H1 (cell line): ENCODE measurements at places on chromosomes 5 and 9.

DNA sequence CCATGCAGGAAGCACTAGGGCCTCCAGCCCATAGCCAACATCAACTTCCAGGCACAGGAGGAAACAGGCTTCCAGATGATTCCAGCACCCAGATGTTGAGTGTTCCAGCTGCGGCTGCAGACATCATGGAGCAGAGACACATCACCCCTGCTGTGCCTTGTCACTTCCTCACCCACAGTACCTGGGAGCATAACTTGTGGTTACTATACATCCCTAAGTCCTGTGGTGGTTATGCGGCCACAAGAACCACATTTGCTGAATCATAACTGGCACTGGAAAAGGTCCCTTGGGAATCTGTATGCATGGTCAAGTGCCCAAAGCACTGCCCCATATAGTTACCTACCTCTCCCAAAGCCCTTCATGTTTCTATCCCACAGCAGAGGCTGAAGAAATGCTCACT lies 56.6 kb downstream of the WHRN start:
- no peak overlapping the region for H3K27ac ChIP-seq
- H3K36me3 ChIP-seq: no peaks in the 10 kb centered on the region
- no peaks in the 10 kb centered on the region for H3K27me3 ChIP-seq
- no peak for DNase-seq
- H3K4me3 ChIP-seq: no peak overlapping the region
- H3K4me1 ChIP-seq: peaks cover 1% of the 10 kb centered on the region; the same call in 1 of the 2 replicates

DNA sequence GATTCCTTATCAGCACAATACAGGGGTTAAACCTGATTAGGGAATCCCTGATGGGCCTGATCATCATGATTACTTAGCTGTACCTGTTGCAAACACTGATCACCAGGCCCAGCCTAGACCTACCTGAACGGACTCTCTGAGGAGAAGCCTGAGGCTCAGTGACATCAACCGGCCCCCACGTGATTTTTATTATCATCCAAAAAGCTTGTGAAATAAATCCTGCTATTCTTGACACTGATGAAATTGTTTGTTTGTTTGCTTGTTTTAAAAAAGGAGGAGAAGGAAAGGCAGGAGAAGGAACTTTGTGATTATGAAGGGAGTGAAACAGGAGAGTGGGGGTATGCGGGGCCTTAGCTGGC lies 18.1 kb downstream of the LCP2 start:
- no peaks in the 10 kb centered on the region for H3K27me3 ChIP-seq
- no peak overlapping the region for H3K4me3 ChIP-seq
- peaks cover 8% of the 10 kb centered on the region for H3K4me1 ChIP-seq
- H3K36me3 ChIP-seq: no peaks in the 10 kb centered on the region
- DNase-seq: no peak
- no peak overlapping the region for H3K27ac ChIP-seq

- H3K27ac ChIP-seq: no peak overlapping the region
- DNase-seq: no peak
- no peaks in the 10 kb centered on the region for H3K27me3 ChIP-seq
- H3K4me1 ChIP-seq: no peaks in the 10 kb centered on the region
- no peaks in the 10 kb centered on the region for H3K36me3 ChIP-seq
These were observed 23.8 kb downstream of the ALG2 start for GRCh38 chr9:99197987-99198386.

DNA sequence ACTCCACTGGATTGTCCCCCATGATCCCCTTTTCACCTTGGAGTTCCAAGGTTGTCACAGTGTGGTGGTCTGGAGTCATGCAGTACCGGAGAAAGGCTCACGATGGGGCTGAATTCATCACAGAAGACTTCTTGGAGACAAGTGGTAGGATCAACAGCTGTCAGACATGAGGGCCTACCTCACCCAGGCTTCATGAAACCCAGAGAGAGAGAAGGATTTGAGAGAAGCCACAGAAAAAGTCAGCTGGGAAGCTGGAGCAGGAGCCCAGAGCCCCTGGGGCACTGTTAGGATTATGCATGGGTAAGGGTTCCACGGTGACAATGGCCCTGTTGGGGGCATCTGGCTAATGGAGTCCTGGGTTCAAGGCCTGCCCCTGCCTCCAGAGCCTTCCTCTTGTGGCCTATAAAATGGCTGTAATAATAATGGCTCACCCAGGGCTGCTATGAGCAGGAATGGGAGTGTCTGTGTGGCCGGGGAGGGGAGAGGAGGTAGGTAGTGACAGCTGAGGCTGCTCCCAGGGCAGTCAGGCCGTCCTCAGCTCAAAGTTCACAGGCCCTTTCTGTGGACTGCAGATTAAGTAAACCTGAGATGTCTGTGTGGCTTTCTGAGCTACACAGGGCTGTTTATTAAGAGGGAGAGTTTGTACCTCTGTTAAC lies 910 bp downstream of the TRIM14 start:
- no peak for DNase-seq
- no peaks in the 10 kb centered on the region for H3K27me3 ChIP-seq
- H3K27ac ChIP-seq: no peak overlapping the region
- H3K4me3 ChIP-seq: peak overlapping the region; percentile 61
- H3K36me3 ChIP-seq: no peaks in the 10 kb centered on the region
- H3K4me1 ChIP-seq: no peaks in the 10 kb centered on the region

DNA sequence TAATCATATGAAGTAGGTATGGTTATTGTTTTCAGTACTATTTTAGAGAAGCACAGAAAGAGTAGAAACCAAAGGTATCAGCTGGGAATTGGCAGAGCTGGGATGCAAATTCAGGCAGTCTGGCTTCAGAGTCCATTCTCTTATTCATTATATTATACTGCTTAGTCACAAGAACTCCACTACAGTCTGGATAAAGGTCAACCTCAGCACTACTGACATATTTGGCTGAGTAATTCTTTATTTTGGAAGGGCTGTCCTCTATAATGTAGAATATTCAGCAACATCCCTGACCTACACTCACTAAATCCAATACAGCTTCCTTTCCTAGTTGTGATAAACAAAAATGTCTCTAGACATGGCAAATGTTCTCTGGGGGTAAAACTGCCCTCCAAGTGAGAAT lies 37.6 kb downstream of the PTGER4 start:
- no peaks in the 10 kb centered on the region for H3K4me1 ChIP-seq
- H3K27me3 ChIP-seq: no peaks in the 10 kb centered on the region

DNA sequence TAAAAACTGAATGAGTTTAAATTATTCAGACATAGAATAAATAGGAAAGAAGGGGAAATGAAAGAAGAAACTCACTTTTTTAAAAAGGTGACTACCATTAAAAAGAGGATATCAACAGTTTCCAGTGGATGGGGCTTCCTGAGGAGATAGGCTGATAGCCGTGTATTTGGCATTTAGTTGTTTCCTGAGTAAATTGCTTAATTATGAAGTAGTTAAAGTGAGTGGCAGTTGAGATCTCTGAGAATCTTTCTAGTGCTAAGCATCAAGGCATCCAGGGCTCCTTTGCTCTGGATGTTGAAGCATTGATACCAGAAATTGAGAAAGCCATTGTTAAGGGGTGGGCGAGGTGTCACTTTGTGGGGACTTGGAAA lies 2.7 kb downstream of the TNFAIP8 start:
- DNase-seq: no peak
- H3K4me1 ChIP-seq: peaks cover 2% of the 10 kb centered on the region; the same call in 1 of the 2 replicates

- no peaks in the 10 kb centered on the region; the same call in 1 of the 2 replicates for H3K36me3 ChIP-seq
- H3K27me3 ChIP-seq: no peaks in the 10 kb centered on the region
- H3K4me1 ChIP-seq: peaks cover 8% of the 10 kb centered on the region
- no peak for DNase-seq
- no peak overlapping the region for H3K4me3 ChIP-seq
- no peak overlapping the region for H3K27ac ChIP-seq
These were observed 133.0 kb downstream of the ZSWIM6 start for GRCh38 chr5:61465066-61465465.

GRCh38 chr5:68463606-68464005 lies 248.1 kb downstream of the PIK3R1 start:
- no peaks in the 10 kb centered on the region for H3K27me3 ChIP-seq
- H3K4me1 ChIP-seq: peaks cover 2% of the 10 kb centered on the region; the same call in 1 of the 2 replicates
- no peaks in the 10 kb centered on the region for H3K36me3 ChIP-seq
- no peak overlapping the region for H3K27ac ChIP-seq
- H3K4me3 ChIP-seq: no peak overlapping the region

DNA sequence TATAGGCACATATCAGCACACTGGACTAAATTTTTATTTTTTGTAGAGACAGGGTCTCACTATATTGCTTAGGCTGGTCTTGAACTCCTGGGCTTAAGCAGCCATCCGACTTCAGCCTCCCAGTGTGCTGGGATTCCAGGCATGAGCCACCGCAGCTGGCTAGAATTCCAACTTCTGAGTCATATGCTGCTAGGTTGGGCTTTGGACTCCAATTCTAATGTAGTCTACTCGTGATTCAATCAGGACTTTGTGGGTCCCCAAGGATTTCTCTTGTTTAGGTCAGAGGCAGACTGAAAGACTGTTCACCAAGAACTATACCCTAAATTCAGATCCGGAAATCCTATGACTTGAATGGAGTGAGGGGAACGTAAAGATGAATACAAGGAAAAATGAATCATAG lies 68.2 kb upstream of the CHD1 start:
- H3K4me1 ChIP-seq: no peaks in the 10 kb centered on the region
- H3K27me3 ChIP-seq: no peaks in the 10 kb centered on the region
- H3K4me3 ChIP-seq: no peak overlapping the region
- no peak for DNase-seq

GRCh38 chr9:136295542-136296433 lies 8.1 kb downstream of the CCDC187 start:
- H3K4me1 ChIP-seq: no peaks in the 10 kb centered on the region; the same call in 1 of the 2 replicates
- H3K27me3 ChIP-seq: no peaks in the 10 kb centered on the region

DNA sequence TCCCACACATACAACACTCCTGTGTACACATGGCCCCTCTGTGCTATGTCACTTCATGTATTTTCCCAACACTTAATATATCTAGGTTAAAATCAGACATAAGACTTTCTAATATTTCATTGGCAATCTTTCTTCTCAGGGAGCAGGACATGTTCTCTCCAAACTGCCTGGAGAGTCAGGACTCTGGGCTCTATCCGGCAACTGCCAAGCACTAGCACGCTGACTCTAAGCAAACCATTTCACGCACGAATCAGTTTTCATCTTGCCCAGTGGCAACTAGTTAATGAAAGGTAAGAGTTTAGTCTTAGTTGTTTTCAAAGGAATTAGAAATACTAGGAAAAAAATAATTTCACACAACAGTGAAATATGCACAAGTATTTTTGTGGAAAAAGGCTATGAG lies 124.8 kb downstream of the NFIB start:
- H3K27ac ChIP-seq: no peak overlapping the region
- H3K36me3 ChIP-seq: no peaks in the 10 kb centered on the region
- no peak for DNase-seq

DNA sequence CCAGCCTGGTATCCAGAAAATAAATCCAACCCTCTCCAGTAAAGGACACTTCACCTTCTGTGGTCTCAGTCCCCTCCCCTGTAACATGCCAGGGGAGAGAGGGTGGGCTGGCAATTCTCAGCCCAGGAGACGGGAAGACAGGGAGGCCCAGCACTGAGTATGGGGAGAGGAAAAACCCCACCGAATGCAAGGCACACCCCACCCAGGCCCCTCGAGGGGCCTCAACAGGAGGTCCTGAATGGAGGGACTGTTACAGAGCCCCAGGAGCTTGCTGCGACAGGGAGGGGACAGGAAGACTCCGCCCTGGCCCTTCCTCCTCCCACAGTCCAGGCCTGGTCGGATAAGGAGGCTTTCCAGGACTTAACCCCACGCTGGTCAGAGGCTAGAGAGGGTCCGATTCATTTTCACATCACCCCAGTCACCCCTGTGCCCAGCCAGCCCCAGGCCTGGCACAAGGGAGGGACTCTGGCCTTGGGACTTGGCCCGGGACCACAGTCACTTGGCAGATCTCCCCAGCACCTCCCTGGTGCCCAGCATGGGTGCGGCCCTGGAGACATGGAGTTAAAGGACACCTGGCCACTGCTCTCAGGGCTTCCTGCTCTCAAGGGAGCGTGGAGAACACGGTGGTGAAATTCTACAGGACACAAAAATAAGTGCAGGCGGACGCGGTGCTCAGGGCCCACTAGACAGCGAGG lies 44.9 kb upstream of the STXBP1 start:
- no peak for DNase-seq
- peak overlapping the region; percentile 54; the same call in 1 of the 2 replicates for H3K4me3 ChIP-seq
- H3K4me1 ChIP-seq: peaks cover 15% of the 10 kb centered on the region
- peaks cover 5% of the 10 kb centered on the region for H3K27me3 ChIP-seq
- no peak overlapping the region for H3K27ac ChIP-seq
- no peaks in the 10 kb centered on the region for H3K36me3 ChIP-seq

DNA sequence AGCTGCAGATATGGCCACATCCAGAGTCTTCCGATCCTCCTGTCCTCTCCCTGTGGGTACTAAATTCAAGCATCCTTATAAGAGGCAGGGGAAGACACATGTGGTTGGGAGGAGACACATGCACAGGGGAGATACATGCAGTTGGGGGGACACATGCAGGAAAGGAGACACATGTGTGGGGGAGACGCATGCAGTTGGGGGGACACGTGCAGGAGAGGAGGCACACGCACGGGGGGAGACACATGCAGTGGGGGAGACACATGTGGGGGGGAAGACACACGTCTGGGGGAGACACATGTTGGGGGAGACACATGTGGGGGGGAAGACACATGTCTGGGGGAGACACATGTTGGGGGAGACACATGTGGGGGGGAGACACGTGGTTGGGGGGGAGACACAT lies 21.2 kb upstream of the OLFM1 start:
- no peaks in the 10 kb centered on the region for H3K36me3 ChIP-seq
- no peak overlapping the region for H3K4me3 ChIP-seq
- H3K27me3 ChIP-seq: no peaks in the 10 kb centered on the region
- H3K4me1 ChIP-seq: no peaks in the 10 kb centered on the region; the same call in none of the 2 replicates
- H3K27ac ChIP-seq: no peak overlapping the region

DNA sequence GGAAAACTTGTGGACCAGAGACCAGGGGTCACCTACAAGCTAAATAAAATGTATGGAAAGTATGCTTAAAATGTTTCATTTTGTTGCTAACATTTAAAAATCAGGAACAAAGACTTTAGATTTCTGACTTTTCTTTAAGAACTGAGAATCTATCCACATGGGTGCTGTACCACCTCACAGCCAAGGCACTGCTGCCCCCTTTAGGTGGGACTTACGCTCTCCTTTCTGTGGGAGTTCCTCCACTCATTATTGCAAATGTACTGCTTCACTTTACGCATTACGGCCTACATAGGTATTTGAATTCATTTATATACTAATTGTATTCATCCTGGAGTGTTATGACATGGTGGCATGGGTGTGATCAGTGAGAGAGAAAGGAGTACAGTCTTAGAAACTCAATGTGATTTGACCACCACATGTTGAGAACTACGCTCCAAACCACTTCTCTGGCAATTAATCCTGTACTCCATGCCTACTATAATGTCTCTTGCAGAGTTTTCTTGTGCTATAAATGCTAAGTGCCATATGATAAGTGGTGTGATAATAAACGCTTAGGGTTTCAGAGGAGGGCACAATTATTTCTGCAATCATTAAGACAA lies 24.7 kb upstream of the CETN3 start:
- no peaks in the 10 kb centered on the region for H3K4me1 ChIP-seq
- DNase-seq: peak; percentile 21
- no peak overlapping the region for H3K27ac ChIP-seq
- H3K36me3 ChIP-seq: no peaks in the 10 kb centered on the region
- no peaks in the 10 kb centered on the region for H3K27me3 ChIP-seq

- H3K27ac ChIP-seq: no peak overlapping the region
- H3K27me3 ChIP-seq: no peaks in the 10 kb centered on the region
- no peaks in the 10 kb centered on the region for H3K36me3 ChIP-seq
- H3K4me3 ChIP-seq: no peak overlapping the region
- peaks cover 13% of the 10 kb centered on the region for H3K4me1 ChIP-seq
- DNase-seq: no peak
These were observed 3.0 kb upstream of the HRCT1 start for GRCh38 chr9:35903049-35903448.
